ENCODE measurements at places on chromosomes 1 and 21. TPM values are rescaled to one million over a fixed set of nuclear protein-coding genes. Genes with fewer than 3 reads are reported as not detected.

ZFP69 gene
- 4.7 TPM for total RNA-seq

KRTAP12-4 gene
- total RNA-seq, result not detected

NECTIN4 gene
- 0.47 TPM for total RNA-seq

PLEKHN1 gene
- total RNA-seq, result 0.15 TPM

TNNI3K gene
- not detected for total RNA-seq
